Activated CD4-positive, alpha-beta T cell treated with anti-CD3 and anti-CD28 coated beads, Interleukin-2, Interleukin-4, amounts not matched to agents 100 ng/mL and 50 ng/mL, durations not matched to agents 16 hours and 8 hours (primary cell): ENCODE measurements at places on chromosomes 7 and 10.
A peak's percentile ranks its signal among the peaks of the same experiment; 100 is the strongest.

GRCh38 chr10:95458871-95459270 lies 102.3 kb downstream of the SORBS1 start:
- DNase-seq: no peak

- no peak for DNase-seq
Observed at GRCh38 chr10:21493784-21494183, 31.7 kb downstream of the SKIDA1 start.

- DNase-seq: no peak
Observed at GRCh38 chr7:68334636-68335272, 1263.5 kb upstream of the AUTS2 start.

DNA sequence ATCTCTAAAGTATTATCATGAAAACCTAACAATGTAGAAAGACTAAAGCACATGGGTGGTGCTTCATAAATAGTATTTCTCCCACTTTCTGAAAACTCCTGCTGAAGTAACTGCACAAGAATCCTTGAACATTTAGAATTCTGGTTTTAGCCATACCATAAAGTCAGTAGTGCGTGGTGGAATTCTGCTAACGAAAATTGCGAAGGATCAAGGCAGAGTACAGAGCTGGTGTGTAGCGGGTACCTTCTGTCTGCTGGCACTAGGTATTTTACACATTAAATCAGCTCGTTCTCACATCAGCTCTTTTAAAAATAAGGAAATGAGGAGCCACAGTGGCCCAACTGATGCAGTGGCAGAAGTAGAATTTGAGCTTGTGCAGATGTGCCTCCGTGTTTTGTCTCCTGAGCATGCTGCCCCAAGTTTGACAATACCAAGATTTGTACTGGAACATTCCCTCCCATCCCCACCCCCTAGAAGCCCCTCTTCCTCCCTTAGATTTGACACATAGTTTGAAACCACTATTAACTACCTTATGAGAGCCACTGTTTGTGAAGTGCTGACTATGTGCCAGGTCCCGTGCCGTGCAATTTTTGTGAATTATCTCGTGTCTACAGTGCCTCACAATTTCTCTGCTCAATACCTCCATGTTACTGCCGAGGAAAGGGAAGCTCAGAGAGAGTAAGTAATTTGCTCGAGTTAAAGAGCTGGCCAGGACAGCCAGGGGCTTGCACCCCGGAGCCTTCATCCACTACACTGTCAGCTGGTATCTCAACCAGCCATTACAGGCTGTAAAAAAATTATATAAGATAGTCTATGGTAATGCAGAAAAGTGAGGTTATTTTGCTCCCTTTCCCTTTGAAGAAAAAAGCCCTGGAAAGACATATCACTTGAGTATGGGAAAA lies 66.9 kb downstream of the EGFR start:
- no peak for DNase-seq

DNA sequence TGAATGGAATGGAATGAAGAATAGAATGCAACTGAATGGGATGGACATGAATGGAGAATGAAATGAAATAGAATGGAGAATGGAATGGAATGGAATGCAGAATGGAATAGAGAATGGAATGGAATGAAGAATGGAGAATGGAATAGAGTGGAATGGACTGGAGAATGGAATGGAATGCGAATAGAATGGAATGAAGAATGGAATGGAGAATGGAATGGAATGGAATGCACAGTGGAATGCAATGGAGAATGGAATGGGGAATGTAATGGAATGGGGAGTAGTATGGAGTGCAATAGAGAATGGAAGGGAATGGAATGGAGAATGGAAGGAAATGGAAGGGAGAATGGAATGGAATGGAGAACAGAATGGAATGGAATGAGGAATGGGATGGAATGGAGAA lies 93.4 kb downstream of the NSUN6 start:
- DNase-seq: no peak

DNA sequence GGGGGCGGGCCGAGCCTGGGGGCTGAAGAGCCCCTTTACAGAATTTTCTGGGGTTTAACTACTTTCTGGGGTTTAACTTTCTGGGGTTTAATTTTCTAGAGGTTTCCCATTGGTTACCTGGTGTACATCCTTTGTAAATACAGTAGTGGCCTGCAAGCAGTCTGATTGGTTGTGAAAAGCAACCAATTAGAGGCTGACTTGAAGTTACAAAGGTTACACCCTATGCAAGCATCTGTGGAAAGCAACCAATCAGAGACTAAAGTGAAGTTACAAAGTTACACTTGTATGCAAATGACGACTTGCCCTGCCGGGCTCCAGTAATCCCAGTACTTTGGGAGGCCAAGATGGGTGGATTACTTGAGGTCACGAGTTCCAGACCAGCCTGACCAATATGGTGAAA lies 27.4 kb downstream of the GTF2I start:
- DNase-seq: no peak

DNA sequence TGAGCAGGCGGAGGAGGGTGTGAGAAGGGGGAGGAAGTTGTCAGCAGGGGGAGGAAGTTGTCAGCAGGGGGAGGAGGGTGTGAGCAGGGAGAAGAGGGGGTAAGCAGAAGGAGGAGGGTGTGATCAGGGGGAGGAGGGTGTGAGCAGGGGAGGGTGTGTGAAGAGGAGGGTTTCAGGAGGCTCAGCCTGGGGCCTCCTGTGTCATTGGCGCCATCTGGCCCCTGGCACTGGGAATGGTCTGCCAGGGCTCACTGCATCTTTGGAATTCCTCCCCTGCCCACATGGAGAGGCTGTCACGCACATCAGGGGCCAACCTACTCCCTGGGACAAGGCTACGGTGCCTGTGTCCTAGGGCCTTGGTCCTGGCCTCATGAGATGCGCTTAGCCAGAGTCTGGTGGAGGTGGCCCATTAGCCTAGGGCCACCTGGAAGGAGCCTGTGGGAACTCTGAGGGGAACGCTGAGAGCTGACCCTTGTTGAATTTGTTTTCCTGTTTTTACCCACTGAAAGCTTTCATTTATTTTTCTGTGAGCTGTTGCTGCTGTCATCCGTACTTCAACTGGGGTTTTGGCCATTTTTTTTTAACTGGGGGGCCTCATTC lies 18.0 kb downstream of the CAMK2B start:
- DNase-seq: peak; percentile 6

DNA sequence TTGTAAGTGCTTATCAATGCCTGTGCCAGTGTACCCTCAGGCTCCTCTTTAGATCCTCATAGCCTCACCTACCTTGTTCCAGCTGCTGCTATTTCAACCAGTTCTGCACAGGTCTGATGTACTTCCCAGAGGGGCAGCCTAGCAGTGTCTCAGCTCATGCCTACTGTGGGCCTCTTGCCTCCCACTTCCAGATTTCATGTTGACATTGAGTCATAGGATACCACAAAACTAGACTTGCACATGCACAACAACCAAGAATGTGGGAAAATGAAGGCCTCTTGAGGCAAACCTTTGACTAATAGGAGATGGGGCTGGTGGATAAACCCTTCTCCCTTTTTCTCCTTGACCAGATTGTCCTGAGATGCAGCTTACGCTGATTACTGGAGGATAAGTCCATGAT lies 31.0 kb downstream of the PON3 start:
- DNase-seq: no peak

- no peak for DNase-seq
Observed at GRCh38 chr10:33396938-33397337, 62.5 kb upstream of the NRP1 start.

GRCh38 chr10:133164816-133165555 lies 5.0 kb downstream of the KNDC1 start:
- DNase-seq: no peak
